Inflammatory macrophage (primary cell): ENCODE measurements at places on chromosomes 5 and 9.

GRCh38 chr5:6905423-6905822 lies 192.2 kb downstream of the TENT4A start:
- DNase-seq: no peak

DNA sequence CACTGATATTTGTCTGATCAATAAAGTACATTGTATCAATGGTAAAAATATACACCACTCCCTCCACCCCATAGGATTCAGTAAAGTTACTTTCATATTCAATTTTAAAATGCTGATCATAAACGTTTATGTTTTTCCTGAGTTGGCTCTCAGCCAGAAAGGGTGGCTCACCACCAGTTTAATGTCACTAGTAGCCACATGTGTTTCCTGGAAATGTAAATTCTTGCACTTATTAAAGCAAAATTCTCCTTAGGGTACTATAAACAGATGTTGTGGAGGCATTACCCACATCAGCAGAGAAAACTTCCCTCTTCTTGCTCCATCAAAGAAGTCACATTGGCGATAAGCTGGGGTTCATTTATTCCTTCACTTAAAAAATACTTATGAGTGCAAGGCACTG lies 210.3 kb downstream of the SREK1 start:
- no peak for DNase-seq

GRCh38 chr5:167147879-167148278 lies 1143.6 kb upstream of the WWC1 start:
- no peak for DNase-seq

DNA sequence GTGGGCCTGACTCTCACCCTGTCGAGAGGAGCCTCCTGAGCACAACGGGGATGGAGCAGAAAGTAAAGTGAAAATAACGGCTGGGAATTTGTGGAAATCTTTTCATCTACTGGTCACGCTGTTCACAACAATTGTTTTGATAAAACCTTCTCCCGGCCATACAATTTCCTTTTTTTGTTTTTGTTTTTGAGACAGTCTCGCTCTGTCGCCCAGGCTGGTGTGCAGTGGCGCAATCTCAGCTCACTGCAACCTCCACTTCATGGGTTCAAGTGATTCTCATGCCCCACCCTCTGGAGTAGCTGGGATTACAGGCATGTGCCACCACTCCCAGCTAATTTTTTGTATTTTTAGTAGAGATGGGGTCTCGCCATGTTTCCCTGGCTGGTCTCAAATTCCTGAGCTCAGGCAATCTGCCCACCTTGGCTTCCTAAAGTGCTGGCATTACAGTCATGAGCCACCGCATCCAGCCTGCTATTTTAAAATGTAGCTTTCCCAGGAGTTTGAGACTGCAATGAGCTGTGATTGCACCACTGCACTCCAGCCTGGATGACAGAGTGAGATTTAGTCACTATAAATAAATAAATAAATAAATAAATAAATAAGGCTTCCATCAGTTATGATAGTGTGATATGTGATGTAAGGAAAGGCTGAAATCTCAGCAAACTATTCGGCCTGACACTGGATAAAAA lies 73.5 kb upstream of the PTGER4 start:
- DNase-seq: no peak

GRCh38 chr9:88898039-88898720 lies 93.1 kb upstream of the S1PR3 start:
- DNase-seq: no peak

- no peak for DNase-seq
These were observed 151.5 kb downstream of the TAF11L14 start for GRCh38 chr5:17785774-17786173.

DNA sequence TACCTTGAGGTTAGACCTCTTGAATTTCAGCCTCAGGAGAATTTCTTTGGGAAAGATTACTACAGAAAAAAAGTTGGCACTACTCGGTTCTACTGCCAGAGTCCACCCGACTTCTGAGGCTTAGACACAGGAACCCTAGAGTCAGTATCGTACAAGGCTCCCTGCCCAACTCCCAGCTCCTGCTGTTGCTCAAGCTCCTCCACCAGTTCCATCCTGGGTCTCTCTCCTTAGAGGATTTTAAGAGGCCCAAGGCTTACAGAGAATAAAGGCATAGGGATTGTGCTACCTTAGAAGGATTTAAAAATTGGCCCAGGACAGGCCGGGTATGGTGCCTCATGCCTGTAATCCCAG lies 29.0 kb upstream of the SSBP2 start:
- no peak for DNase-seq

GRCh38 chr9:18073002-18073401 lies 401.0 kb upstream of the ADAMTSL1 start:
- no peak for DNase-seq

DNA sequence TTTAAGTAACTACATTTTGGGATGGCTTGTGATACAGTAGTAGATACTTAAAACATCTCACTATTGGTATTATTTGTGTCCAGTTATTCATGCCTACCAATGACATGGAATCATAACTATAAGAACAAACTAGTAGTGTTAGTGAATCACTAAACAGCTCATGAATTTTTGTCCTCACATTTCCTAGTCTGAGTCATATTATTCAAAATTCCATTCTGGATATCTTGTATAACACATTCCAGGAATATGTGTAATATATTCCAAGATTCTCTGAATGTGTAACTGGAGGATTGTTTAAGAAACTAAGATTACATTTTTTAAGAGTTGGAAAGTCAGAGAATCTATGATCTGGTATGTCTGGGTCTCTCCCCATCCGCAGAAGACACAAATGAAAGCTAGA lies 565.3 kb upstream of the ZNF608 start:
- no peak for DNase-seq

DNA sequence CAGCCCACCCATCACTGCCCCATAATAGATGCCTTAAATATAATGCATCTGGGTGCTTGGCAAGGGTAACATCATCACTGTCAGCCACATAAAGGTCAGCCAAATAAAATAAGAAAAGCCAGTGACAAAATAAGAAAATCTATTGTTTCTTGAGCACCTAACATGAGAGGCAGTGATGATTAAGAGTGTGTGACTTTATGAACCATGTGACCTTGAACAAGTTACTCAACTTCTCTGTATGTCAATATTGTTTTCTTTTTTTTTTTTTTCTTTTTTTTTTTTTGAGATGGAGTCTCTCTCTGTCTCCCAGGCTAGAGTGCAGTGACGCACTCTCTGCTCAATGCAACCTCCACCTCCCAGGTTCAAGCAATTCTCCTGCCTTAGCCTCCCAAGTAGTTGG lies 98.7 kb downstream of the CDK5RAP2 start:
- DNase-seq: peak; percentile 19

DNA sequence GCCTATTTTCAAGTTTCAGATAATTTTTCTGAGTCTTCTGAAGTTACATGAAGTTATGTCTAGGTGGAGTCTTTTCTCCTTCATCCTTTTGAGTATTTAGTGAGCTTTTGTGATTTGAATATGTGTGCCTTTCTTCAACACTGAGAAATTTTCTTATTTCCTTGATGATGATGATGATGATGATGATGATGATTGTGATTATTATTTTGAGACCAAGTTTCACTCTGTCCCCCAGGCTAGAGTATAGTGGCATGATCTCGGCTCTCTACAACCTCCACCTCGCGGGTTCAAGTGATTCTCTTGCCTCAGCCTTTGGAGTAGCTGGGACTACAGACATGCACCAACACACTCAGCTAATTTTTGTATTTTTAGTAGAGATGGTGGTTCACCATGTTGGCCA lies 26.2 kb downstream of the ENTREP1 start:
- DNase-seq: no peak

- no peak for DNase-seq
These were observed 44.8 kb upstream of the HMHB1 start for GRCh38 chr5:143767162-143767561.

GRCh38 chr9:71795097-71795813 lies 26.9 kb upstream of the CEMIP2 start:
- no peak for DNase-seq

DNA sequence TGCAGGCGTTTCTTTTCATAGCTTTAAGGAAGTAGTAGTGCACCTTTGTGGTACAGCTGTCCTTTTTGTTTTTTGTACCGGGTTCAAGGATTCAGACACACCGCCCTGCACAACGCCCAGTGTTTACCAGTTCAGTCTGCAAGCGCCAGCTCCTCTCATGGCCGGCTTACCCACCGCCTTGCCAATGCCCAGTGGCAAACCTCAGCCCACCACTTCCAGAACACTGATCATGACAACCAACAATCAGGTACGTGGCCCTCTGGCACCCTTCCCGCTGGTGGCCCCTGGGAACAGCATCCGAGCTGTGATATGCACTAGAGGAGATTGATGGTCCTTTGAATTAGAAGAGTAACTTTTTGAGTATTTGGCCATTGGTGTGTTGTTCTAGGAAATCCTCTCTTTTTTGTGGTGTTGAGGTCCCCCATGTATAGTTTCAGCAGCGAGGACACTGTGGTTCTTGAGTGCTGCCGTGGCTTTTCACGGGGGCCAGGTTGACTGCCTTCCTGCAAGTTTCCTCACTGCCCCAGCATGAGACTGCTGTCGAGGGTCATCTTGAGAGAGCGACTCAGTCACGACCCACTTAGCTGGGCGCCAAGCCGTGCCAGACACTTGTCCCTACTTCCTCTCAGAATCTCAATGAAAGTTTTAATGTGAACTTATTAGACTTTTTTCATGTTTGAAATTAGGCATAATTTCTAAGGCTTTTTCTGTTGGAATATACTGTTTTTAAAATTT lies 37.9 kb downstream of the TENT4A start:
- DNase-seq: no peak

DNA sequence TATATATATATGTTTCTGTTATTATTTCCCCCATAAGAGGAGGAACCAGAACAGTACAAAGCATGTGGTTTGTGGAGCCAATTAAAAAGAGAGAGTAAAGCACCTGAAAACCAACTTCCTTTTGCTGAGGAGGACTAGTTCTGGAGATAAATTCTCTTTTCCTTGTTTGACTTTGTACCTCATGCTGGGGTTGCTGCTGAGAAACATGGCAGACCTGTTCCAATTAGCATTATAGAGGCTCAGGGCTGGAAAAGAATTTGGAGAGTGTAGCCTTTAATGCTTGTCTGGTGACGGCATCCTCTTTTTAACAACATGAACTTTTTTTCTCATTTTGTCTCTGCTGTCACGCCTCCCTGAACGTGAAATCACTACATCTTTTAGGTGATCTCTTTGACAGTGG lies 32.8 kb upstream of the NMUR2 start:
- DNase-seq: no peak

- no peak for DNase-seq
These were observed 25.1 kb downstream of the RNF180 start for GRCh38 chr5:64190562-64191306.
